ENCODE measurements at places on chromosomes 12 and 14.

DNA sequence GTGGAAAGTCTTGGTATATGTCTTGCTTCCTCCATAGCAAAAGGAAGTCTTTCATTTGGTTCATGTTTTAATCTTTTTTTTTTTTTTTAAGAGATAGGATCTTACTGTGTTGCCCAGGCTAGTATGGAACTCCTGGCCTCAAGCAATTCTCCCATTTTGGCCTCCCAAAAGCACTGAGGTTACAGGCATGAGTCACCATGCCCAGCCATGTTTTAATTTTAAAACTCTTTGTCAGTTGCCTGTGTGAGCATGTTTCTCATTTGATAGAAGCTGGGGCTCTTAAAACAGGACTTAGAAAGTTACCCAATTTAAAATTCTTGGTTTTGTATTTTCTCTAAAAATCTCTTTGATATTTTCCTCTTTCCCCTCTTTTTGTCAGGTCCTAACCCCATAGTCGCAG is 45.0 kb upstream of the REP15 start:
- no peak for DNase-seq

DNA sequence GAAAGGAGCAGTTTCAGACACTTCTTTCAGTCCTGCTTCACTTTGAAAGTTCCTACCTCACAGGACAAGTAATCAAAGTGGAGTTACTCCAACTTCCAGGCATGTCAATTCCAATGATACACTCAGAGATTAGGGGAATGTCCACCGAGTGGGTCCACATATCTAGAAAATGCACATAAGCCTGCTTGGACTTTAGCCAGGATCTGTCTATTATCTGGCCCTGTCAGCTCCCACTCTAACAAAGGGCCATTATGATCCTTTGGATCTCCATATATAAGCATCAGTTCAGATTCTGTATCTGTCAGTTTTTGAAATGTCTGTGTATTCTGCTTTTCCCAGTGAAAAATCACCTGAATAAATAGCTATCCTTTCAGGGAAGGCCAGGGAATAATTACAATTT is 112.9 kb upstream of the ATXN7L3B start:
- DNase-seq, result no peak

DNA sequence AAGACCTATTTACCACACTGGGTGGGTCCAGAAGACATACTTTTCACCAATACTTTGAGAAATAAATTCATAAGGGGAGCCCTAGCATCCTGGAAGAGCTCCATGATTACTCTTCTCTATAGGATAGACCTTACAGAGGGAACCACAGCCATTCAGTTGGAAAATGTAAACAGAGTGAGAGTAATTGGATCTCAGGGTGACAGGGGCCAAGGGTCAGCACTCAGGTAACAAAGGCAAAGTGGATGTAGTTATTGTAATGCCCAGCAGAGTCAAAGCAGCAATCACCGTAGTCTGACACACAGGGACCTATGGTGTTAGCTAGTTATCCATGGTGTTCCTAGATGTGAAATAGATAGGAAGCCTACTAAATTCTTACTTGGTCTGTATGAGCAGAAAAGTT is 10.8 kb upstream of the GTF2A1 start:
- DNase-seq, result no peak

DNA sequence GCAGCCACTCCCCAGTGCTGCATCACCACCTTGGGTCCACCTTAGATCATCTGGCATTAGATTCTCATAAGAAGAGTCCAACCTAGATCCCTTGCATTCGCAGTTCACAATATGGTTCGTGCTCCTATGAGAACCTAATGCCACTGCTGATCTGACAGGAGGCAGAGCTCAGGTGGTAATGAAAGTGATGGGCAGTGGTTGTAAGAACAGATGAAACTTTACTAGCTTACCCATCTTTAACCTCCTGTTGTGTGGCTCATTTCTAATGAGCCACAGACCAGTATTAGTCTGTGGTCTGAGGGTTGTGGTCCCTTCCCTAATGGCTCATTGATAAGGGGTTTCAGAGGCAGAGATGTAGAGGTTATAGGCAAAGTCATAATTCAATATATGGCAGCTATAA is 615.9 kb upstream of the MIS18BP1 start:
- DNase-seq, result no peak

GRCh38 chr14:66085224-66085623 is 400.9 kb upstream of the CCDC196 start:
- DNase-seq, result no peak

- DNase-seq, result no peak
Observed at GRCh38 chr12:69921831-69922230, 96.8 kb downstream of the MYRFL start.

Measured in activated T-cell treated with anti-CD3 and anti-CD28 coated beads for 1 hour (primary cell).